Effector memory CD8-positive, alpha-beta T cell (primary cell): ENCODE measurements at places on chromosomes 7 and 10.

DNA sequence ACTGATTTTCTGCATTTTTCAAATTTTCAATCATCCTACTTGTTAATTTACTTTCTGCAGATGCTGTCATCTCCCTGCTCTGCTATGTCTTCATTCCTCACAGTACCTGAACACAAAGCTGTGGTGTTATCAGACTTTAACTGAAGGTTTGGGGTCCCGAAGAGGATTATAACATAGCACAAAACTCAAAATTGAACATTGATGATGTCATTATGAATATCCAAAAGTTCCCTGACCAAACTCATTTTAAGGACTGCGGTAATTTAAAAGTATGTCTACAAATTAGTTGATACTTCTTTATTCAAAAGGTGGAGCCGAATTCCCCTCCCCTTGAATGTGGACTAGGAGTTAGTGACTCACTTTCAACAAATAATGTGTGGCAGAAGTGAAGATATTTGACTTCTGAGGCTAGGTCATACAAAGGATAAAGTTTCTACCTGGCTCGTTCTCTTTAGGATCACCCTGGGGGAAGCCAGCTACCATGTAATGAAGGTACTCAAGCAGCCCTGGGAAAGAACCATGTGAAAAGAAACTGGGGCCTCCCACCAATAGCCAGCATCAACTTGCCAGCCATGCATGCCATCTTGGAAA, 6.4 kb upstream of the ENTPD7 start:
- no peak for DNase-seq

GRCh38 chr10:9965341-9965740, 1052.3 kb upstream of the CELF2 start:
- no peak for DNase-seq

DNA sequence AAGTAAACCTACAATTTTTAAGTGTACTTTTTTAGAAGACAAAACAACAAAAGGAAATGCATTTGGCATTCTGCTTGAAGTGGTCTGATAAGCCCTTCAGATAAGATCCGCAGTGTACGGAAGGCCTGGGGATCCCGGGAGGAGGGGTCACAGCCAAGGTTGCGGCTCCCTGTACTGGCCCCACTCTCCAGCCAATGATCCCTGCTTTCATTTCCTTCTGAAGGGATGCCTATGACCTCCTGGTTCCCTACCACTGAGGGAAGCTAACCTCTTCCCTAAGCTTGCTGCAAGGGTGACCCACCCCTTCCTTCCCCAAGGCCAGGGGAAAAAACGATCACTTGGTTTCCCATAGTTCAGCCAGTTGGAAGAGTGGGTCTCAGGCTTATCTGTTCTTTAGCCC, 5.3 kb downstream of the DENND2A start:
- no peak for DNase-seq

- DNase-seq = no peak
Measured at GRCh38 chr10:111017098-111017497, 59.7 kb upstream of the ADRA2A start.

DNA sequence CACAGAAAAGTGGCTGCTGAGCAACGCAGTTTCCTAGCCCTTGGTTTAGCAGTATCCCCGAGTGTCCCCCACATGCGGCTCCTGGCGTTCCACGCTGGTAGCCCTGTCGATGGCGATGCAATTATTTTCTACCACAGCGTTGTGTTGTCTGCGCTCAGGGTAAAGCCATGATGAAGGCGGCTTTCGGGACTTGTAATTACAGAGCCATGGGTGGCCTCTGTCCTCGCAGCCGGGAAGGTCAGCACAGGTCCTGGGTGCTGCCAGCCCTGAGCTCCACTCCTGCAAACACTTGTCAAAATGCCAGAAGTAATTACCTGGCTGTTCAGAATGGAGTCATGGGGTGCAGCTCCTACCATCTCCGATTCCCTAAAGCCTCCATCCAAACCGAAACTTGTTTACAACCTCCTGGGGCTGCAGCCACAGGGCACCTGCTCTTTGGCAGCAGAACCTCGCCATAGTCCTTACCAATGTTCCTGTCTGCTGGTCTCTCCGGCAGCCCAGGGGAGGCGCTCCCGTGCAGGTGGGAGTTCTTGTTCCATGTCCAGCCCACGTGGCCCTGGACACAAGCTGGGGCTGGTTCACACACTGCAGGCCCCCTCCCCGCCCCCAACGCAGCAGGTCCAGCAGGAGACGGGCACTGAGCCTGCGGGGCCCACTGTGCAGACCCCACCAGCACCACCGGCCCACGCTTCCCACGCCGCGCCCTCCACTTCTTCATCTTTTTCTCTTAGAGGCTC, 512.6 kb downstream of the PTPRN2 start:
- DNase-seq = no peak

DNA sequence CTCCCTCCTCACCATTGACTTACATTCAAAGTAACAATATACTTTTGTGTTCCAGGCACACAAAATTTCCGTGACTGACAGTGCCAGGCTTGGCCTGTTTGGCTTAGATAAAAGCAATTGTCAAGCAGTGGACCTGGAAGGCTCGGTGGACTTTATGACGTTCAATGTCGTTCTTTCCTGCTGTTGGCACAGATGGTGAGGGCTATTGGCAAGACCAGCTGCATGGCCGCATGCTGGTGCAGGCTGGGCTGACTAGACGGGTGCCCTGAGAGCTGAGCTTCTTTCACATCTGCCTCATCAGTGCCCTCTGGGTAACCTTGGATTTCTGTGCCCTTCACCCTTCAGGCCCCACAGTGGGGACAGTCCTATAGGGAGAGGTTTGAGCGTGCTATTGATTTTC, 45.2 kb downstream of the WIPF3 start:
- no peak for DNase-seq

- DNase-seq = no peak
Measured at GRCh38 chr7:35250452-35250851, 3.4 kb downstream of the TBX20 start.

DNA sequence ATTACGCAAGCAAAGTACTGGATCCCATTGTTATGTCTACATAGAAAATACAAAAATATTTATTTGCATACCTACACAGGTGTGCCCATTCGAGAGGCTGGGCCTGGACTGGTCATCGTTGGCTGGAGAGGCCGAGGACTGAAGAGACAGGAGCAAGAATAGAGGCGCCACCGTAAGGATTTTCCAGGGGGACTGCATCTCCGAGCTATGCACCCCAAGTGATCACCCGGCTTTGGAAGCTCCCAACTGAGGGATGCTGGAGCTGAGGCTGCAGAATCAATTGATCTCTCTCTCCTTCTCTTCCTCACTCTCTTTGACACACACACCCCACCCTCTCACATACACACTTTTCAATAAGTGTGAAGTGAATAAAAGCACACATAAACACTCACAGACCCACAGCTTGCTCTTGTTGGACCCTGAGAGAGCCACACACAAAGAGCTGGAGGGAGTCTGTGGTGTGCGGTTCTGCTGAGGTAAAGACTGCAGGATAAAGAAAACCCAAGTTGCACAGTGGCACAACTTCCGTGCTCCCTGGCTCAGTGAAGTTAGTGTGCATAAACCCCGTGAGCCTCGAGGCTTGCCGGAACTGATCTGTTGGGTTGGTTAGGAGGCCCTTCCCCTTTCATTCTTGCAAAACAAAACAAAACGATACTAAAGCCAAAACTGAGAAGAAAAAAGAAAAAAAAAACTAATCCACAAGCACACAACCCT, at the start of gene AOAH:
TSS of gene AOAH (minus strand) at position 544 of the 714 bp plus-strand sequence. CDS start at position 198, 346 bp downstream.
- peak; percentile 78 for DNase-seq

- no peak for DNase-seq
Measured at GRCh38 chr7:73436031-73436929, 2.7 kb downstream of the FZD9 start.

DNA sequence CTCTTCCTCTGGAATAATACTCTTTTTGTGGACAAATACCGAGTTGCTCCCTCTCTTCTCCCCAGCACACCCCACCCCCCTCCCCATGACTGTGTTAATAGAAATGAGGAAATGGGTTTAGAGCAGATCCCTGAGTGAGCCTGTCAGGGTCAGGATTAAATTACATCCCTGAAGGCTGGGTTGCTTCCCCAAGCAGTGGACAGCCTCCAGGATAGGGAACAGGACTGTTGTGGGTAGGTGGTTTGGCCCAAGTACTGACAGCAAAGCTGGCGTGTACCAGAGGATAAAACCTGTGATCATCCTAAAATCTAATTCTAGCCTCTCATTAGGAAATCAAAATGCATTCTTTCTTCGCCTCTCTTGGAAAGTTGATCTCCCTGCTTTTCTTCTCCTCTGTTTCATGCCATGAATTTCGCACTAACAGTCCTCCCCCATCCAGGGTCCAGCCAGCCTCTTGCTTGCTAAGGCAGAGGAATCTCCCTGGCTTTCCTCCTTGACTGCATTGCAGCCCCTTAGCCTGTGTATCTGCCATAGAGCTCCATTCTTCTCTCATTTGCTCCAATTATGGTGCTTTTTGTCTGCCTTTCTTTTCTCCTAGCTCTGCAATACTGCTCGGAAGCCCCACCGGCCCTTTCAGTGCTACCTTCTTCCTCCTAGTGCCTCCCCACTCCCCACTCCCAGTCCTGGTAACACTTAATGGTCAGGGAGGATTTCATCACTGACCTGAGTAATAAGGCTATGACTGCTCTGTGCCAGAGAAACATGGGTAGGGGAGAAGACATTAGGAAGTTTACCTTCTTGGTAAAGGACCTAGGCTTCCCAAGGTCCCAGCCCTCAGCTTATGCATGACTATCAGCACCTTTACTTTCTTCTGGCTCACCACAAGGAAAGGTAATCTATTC, 8.4 kb downstream of the LRRC4 start:
- DNase-seq = no peak

GRCh38 chr7:17448479-17449423, 150.3 kb downstream of the AHR start:
- DNase-seq = no peak
